ENCODE measurements at places on chromosomes 7 and 10.

DNA sequence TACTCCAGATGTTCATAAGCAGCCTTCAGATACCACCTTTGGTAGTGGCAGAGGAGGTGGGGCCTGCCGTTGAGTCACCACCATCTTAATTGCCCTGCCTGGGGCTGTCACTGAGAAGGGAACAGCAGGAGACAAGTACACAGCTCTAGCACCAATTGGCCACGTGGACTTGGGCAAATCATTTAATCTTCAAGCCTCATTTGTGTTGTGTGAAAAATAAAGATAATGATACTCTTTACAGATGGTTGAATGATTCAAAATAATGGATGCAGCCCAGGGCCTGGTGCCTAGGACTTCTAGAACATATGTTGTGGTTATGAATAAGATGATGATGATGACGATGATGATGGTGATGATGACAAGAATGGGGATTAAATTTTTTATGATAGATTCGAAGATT lies 111.9 kb upstream of the ADAM12 start:
- no peak for DNase-seq

DNA sequence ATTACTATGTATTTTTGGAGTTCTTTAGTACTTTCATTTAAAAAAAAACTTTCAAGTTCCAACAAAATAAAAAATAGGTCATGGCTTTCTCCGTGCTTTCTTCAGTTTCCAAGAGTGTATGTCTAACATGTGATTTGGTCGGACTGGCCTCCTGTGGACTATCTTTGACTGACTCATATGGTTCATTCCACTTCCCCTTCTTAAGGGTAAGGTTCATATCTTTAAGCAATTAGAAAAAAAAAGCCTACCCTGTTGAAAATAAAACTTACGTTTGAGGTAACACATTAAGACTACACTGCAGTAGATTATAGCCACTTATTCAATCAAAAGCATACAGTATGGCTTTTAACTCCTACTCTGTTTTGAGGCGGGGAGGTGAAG lies 112.8 kb upstream of the AHR start:
- DNase-seq, result no peak

DNA sequence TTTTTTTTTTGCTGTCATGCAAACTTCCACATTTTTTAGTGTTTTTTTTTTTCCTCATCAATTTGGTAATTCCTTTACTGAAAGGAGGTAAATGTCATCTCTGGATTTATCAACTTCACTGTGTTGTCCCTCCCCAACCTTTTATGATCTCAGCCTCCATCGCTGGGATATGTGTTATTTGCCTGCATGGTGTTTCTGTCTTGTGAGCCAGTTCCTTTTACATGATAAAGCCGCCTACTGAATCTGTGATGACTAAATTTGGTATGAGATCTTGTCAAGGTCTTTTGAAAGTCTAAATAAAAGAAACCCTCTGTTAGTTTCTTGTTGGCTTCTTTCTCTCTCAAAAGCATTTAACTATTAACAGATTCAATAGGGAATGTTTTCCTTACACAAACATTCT lies 39.3 kb downstream of the TAS2R41 start:
- no peak for DNase-seq

- no peak for DNase-seq
These were observed 704 bp downstream of the TNKS2 start for GRCh38 chr10:91798649-91799611.

- DNase-seq, result no peak
These were observed 12.5 kb upstream of the RNF148 start for GRCh38 chr7:122715183-122715582.

DNA sequence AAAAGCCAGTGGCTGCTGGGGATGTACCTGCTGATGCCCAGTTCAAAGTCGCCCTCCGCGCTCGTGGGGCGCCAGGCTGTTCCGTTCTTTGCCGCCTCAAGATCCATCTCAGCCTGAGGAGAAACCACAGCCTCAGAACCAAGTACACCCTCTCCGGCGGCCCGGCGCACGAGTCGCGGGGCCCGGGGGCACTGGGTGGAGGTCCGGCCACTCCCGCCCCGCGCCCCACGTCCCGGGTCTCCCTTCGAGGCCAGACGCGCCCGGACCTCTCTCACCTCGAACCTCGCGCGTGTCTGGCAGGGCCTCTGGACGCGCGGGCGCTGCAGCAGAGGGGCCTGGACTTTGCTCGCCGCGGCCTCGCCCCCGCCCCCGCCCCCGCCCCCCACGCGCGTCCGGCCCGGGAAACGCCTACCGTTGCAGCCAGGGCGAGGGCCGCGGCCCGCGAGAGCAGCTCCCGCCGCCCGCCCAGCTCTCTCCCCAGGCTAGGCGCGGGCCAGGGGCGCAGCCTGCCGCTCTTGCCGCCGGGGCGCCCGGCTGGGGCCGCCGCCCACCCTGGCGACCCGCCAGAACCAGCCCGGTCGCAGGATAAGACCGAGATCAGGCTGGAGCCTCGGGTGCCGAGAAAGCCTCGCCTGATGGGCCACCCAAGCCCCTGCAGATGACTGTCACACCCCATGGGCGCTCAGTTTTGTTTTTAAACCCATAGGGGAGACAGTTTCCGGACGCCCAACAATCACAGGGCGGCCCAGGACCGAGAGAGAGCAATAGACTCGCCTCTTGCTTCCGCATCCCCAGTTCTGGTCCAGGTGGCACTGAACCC lies at the start of gene ABCB4:
ABCB4 (minus strand) TSS at position 322 of the 820 bp plus-strand sequence; CDS start at position 107, 215 bp downstream.
- peak; percentile 5 for DNase-seq

- no peak for DNase-seq
These were observed 354.7 kb downstream of the HGF start for GRCh38 chr7:81415181-81415580.

DNA sequence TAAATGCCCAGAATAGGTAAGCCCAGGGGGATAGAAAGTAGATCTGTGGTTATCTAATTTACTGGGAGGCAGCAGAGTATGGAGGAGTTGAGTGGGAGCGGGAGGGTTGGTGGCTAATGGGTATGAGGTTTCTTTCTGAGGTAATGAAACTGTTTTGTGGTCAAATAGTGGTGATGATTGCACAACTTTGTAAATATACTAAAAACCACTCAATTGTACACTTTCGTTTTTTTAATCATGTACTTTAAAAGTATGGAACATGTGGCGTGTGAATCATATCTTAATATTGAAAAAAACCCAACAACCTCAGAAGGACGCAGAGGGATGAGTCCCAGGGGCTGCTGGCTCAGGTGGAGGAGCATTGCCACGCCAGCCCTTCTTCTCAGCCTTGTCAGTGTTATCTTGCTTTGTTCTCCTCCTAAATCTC lies 118.1 kb downstream of the WDR11 start:
- no peak for DNase-seq

- DNase-seq, result no peak
These were observed 301.9 kb downstream of the AHR start for GRCh38 chr7:17600340-17600752.

DNA sequence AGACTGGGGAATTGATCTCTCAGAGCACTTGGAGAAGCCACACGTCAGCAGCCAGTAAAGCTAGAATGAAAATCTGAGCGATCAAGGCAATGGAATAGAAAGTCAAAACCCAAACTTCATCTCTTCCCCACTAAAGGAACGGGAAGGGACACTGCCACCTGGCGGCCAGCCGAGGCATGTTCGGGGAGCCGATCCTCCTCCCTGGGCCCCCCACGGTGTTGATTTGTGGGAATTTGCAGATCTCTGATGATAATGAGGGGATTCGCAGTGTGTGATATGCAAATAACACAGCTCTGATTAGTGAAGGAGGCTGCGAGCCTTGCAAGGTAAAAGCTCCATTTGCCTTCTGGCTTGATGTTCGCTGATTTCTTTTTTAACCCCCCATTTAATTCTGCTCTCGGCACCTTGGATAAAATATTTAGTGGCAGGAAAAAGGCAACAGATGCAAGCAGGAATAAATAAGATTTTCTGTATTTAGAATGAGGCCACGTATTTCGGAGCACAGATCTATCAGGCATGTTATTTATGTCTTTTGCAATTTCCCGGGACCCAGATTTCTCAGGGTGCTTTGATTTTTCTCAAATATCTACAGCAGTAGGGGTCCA lies 258.6 kb downstream of the PAXIP1 start:
- peak; percentile 44 for DNase-seq

DNA sequence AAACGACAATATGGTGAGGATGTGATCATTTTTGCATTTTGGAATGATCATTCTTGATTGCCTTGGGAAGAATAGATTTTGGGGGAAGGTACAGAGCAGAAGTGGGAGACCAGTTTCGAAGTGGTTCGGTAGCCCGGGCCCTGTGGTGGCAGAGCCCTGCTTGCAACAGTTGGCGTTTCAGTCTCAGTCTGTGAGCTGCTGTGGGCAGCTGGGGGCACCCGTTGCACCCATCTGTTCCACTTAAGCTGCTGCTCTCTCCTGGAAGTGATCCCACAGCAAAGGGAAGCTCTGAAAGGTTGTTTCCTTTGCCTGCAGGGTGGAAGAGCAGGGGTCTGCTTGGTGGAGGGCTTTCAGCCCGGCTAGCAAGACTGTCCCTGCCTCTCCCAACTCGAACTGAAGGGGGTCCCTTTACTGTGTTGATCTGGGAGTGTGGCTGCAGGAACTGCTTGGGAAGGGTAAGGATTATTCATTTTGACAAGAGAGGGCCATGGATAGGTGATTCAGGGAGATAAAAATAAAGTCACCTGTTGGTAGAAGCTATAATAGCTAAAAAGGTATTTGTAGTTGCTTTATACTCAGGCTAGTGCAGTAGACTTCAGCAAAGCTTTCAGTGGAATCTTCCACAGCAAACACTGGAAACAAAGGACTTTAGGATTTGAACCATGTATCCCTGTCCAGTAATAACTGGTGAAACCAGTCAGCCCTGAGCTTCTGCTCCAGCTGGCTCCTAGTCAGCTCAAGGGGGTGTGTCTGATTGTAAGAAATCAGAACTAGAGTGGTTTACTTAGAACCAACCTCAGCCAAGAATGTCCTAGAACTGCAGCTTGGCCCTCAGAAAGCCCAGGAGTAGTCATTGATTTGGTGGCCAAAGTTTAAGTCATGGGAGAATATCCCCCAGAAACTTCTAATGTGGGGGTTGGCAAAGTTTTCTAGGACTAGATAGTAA lies 53.1 kb upstream of the PDCD4 start:
- peak; percentile 47 for DNase-seq

DNA sequence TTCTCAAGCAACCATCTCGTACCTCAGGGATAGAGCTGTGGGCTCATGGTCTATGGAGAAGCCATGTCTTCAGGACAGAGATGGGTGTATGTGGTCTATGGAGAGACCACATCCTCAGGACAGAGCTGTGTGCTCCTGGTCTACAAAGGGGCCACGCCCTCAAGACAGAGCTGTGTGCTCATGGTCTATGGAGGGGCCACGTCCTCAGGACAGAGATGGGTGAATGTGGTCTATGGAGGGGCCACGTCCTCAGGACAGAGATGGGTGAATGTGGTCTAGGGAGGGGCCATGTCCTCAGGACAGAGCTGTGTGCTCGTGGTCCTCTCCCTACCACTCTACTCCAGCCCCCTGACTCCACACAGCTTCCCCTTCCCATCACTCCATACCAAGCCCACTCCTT lies 117.8 kb downstream of the WDR37 start:
- DNase-seq, result no peak

GRCh38 chr10:79400146-79401004 lies 45.0 kb downstream of the ZCCHC24 start:
- peak; percentile 1 for DNase-seq

GRCh38 chr7:130294314-130294713 lies 1.4 kb downstream of the CPA4 start:
- no peak for DNase-seq

DNA sequence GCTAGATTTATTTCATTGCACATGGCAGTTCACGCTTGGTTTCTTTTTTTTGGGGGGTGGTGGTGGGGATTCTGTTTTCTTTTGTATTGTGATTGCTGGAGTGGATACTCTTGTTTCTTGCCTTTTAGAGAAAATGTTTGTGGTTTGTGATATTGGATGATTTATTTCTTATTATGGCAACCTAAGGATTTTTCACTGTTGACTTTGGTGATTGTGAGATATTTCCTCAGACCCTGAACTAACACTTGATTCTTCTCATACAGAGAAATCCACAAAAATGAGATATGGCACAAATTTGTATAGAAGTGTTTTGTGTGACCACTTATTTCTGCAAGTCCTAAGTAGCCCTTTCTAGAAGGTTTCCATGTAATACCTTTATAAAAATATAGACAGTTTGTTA lies 871.1 kb downstream of the LRMDA start:
- no peak for DNase-seq

- DNase-seq, result no peak
These were observed 57.9 kb downstream of the GATA3 start for GRCh38 chr10:8112230-8112905.

Data from NCI-H1092 treated with DMSO at 0.1 percent for 48 hours (cell line).